SK-MEL-5 (cell line): ENCODE measurements at places on chromosomes 7 and 10. TPM values are rescaled to one million over a fixed set of nuclear protein-coding genes. Genes with fewer than 3 reads are reported as not detected.
A peak's percentile ranks its signal among the peaks of the same experiment; 100 is the strongest.

DNA sequence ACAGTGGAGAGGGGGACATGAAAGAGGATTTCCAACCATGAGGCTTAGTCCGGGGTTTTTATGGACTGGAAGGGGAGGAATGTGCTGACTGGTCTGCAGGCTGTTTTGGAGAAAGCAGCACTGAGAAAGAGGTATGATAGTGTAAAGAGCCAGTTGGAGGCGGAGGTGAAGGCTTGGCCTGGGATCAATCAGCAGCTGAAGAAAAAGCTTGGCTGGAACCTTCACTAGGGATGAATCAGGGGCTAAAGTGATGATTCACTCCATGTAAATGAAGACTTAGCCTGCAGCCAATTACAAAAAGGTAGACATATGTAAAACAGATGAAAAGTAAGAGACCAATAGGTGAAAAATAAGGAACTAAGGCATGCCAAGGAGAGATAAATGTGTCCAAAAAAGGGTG is 1382.6 kb downstream of the GATA3 start:
- no peak for DNase-seq

DNA sequence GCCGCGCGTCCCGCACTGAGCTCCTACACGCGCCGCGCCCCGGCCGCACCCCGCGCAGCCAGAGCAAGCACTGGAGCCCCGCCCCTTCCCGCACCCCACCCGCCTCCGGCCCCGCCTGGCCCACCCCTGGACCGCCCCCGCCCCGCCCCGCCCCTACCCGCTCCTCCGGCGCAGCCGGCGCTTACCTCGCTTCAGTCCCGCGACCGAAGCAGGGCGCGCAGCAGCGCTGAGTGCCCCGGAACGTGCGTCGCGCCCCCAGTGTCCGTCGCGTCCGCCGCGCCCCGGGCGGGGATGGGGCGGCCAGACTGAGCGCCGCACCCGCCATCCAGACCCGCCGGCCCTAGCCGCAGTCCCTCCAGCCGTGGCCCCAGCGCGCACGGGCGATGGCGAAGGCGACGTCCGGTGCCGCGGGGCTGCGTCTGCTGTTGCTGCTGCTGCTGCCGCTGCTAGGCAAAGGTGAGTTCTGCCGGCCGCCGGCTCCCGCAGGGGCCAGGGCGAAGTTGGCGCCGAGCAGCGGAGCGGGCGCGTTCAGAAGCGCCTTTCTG is at the start of gene RET:
Gene RET (plus strand): TSS at position 194 of the 545 bp plus-strand sequence. CDS start 190 bp downstream, at position 384.
- DNase-seq = no peak

- DNase-seq = peak; percentile 79
Observed at GRCh38 chr7:102261451-102261850, 25.2 kb upstream of the SH2B2 start.

DNA sequence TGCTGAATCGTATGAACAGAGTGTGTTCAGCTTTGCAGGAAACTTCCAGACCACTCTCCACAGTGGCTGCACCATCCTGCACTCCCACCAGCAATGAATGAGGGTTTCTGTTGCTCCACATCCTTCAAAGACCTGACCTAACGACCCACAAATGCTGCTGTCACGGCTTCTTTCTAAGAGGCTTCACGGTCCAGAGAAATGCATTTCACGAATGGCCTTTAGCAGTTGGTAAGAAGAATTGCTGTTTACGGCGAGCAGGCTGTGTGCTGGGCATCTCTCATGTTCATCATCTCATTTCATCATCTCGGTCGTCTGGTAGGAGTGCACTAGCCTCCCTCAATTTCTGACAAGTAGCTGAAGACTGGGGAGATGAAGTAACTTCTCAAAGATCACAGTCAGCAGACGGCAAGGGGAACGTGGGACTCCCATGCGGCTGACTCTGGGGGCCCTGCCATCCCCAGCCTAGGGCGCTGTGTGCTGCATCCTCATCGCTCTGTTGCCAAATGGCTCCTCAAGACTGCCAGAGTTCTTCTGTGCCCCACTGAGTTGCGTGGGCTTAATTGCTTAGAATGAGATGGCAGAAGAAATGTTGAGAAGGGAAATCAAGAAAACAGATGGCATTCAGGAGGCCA is 72.9 kb downstream of the ADARB2 start:
- DNase-seq = no peak

GRCh38 chr7:129698516-129699418 is 87.2 kb downstream of the NRF1 start:
- DNase-seq = no peak

DNA sequence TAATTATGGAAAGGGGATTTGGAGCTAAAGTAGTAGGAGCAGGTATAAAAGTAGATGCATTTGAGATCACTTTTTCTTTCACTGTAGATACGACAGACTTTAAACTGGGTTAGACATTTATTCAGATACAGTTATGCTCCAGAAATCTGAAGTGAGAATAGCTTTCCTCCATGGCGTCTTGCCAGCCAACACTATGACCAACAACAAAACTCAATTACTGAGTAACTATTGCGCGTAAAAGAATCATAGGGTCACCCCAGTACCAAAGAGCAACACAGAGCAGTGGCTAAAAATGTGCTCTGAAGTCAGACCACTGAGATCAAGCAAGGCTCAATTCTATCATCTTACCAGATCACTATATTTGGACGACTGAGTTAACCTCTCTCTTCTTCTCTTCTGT is 262.5 kb upstream of the SORCS1 start:
- no peak for DNase-seq

DNA sequence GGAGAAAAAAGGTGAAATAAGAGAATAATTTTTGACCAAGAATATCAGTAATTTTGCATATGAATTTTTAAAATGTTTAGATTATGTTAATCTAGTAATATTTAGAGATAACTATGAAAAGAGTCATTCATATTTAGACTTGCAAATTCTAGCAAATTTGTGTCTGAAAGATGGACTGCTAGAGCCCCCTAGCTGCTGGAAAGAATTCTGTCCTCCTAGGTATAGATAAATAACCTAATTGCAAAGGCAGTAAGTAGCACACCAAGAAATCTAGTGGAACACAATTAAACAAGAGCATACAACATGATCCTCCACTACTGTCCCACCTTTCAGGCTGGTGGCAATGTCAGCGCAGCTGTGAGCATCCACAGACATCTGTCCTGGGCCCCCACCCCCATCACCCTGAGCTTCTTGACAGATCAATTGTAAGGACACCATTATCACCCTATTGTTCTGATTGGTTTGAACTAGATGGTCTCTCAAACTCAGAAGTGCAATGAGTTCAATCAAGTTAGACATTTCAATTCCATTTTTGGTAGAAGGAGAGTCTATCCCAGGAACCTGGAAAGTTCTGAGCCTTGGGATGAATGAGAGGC is 15.0 kb upstream of the GFRA1 start:
- peak; percentile 62 for DNase-seq

DNA sequence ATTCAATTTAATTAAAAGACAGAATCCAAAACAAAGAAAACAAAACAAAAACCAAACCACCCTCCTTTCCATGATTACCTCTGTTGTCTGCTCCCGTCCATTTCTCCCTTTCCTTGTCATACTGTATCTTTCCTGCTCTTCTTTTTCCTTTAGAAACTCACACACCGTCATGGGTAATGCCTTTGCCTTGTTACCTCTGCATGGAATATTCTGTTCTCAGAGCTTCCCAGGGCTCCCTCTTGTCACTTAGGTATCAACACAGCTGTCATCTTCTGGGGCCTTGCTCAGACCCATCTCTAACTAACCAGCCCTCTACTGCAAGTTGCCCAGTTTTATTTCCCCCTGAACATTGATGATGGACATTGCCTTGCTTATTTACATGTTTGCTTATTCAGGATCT is 30.2 kb upstream of the GIMAP8 start:
- DNase-seq = no peak

The TEX36 gene
- total RNA-seq = not detected in 2 replicates

GRCh38 chr7:1240517-1241257 is 8.0 kb downstream of the UNCX start:
- DNase-seq = no peak

The ASNS gene
- total RNA-seq = 143 and 151 TPM in 2 replicates

DNA sequence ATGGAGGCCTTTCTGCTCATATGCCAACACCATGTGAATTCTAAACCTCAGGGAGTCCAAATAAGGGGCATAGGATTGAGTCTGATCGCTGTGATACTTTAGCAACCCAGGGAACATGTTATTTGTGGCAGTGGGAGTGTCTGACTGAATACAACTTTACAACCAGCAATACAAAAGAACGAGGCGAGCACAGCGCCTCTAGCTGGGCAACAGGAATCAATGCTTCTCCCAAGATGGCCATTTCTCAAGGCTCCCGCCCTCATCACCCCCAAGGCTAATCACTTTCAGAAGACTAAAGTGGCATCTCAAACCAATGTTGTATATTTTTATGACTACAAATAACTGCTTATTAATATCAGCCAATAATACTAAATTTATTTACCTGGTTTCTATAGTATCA is 28.1 kb downstream of the YWHAG start:
- DNase-seq = peak; percentile 51

GRCh38 chr7:111091593-111092358 is 849 bp downstream of the LRRN3 start:
- DNase-seq = no peak

The XRCC2 gene
- 13.2 and 14.1 TPM in 2 replicates for total RNA-seq

DNA sequence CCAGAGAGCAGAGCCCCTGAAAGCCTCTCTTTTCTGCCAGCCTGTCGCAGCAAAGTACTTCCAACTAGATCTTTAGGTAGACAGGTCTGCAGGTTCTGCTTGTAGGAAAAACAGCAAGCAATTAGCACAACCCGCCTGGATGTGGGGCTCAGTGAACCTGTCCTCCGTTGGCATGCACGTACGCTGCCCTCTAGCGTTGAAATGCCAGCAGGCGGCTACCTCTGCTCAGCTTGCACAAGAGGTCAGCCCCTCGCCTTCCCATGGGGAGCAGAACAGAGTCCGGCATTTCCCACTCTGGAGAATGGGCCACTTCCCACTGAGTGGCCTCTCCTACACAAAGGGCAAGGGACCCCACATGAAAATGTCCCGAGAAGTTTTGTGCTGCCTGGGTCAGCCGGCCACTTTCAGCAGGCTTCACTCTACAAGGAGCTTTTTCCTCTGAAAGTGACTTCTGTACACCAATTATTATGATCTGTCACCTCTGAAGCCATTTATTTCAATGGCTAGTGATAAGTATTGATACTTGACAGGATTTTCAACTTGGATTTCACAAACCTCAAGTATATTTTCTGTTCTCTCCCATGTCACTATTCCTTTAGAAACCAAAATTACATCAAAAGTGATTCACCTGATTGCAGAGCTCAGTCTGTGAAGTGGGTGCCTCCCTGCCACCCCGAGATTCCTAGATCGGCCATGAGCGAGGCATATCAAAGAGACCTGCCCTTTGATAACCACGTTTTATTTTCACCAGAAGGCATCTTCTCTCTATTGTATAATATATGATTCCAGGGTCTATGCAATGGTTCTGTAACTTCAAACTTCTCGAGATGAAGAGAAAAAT is 56.7 kb downstream of the JCAD start:
- DNase-seq = peak; percentile 70

The ZCWPW1 gene
- total RNA-seq = 4.5 and 4.7 TPM in 2 replicates

DNA sequence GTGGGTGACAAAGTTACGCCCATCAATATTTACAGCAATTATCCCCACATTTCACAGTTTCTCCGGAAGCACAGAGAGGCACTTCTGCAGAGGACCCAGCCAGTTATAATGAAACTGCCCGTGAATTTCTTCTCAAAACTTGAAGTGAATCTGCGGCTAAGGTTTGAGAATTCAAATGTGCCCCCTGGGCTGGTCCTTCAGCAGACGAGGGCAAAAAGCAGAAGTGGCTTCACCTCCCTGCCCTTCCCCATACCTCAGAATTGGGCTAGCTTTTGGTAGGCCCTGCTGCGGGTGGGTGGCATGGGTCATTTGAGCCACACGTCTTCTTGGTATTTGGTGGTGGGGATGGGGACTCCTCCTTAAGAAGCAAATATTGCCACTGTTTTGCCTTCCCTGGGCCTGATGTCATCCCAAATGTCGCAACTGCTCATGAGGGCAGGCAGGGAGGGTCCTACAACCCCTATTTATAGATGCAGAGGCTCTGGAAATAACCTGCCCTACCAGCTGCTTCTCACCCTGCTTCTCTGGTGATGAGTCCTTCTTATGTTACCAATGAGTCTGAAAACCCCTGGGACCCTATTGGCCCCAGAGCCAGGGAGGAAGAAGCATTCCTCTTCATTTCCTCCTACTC is 16.6 kb upstream of the WDFY4 start:
- DNase-seq = no peak

The LRRC4 gene
- not detected in 2 replicates for total RNA-seq

DNA sequence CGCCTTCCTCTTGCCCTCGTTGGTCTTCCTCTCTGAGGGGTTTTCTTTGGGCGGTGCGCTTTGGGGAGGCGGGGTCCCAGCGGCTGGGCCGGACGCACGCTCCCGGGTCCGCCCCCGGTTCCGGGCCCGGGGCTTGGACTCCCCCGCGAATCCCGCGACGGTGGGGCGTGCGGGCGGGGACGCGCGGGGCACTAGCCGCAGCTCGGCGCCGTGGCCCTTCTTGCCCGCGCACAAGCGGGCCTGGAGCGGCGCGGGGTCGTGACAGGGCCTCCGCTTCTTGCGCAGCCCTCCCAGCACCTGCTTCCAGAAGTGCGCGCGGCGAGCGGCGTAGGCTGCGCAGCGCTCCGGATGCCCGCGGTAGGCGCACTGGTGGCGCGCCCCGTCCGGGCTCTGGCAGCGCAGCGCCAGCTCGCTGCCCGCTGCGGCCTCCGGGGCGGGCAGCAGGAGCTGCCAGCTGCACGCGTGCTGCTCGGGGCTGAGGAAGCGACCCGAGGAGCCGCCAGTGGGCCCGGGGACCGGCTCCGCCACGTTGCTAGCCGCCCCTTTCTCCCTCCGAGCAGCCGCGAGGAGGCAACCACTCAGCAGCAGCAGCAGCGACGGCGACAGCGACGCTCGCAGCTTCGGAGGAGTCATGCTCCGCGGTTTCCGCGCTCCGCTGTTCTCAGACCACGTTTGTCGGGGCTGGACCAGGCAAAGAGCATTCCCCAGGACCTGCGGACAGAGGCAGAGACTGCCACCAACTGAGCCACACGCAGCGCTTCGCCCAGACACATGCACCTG is 759 bp downstream of the FGFBP3 start:
- peak; percentile 61 for DNase-seq

The SPDYE9 gene
- total RNA-seq = not detected in 2 replicates
